ENCODE measurements at places on chromosomes 13 and 19.

DNA sequence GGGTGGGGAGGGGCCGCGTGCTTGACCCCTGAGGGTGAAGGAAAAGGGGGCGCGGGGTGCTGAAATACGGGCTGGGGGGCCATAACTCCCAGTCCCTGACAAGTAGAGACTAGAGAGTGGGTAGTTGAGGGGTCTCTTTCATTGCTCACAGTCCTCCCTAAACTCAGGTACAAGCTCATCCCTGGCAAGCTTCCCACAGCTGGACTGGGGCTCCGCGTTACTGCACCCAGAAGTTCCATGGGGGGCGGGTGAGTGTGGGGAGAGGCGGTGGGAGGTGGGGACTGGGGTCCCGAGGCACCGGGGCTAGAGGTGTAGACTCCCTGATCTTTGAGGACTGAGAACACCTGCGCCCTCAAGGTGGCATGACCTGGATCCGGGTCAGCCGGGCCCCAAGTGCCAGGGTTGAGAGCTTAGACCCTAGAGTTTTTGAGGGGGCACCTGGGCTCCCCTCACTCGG, 1.3 kb downstream of the ETV2 start:
- no peak for DNase-seq

GRCh38 chr13:24253520-24254145, 55.7 kb upstream of the C1QTNF9 start:
- DNase-seq: no peak

DNA sequence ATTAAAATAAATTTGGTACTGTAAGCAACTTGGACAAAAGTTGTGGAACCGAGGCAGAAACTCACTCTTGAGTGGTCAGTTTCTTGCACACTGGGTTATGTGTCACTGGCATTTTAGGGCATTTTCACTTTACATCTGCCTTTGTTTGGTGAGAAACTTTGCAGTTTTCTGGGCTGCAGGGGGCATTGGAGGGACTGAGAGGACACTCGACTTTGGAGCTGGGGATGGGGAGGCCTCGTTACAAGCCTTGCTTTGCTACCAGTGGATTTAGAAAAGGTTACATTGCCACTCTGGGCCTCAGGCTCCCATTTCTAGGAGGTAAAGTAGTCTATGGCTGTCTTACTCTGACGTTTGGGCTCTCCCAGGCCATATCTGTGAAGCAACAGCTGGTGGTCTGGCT, 41.9 kb upstream of the ZNF536 start:
- no peak for DNase-seq

GRCh38 chr13:95360464-95361097, 59.3 kb upstream of the ABCC4 start:
- no peak for DNase-seq

DNA sequence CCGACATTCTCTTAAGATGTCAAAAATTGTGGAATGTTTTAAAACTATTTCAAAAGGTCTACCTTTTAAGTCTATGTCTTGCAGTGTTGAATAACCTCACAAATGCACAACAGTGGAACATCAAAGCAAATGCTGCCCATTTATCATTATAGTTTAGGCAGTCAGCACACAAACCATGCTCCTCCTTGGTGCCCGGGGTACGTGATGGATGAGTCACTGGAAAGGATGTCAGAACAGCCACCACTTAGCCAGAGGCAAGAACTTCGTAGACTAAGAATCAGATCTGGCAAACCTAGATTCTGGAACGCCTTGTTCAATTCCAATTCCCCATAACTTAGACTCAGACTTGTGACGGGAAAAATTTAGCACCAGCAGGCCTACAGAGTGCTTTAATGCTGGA, 343.6 kb downstream of the FGF9 start:
- no peak for DNase-seq

DNA sequence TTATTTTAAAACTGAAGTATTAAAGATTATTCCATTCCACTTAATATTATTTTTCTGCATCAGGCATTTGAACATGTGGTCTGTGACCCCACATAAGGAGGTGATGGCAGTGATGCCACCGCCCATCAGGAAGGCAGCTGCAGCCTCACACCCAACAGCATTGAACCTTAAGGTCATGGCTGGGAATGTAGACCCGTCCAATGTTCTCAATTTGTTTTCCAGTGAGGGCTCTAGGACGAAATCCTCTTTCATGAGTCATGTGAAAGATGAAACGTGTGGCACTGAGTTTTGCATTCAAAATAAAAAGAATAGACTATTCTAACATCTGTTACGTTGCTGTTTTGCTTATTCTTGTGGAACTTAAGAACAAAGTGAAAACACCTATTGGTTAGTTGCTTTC, 74.5 kb upstream of the ANKRD10 start:
- DNase-seq: no peak

Data from cardiac muscle cell (in vitro differentiated cells and primary cell).